ENCODE measurements at places on chromosomes 1 and 21.

DNA sequence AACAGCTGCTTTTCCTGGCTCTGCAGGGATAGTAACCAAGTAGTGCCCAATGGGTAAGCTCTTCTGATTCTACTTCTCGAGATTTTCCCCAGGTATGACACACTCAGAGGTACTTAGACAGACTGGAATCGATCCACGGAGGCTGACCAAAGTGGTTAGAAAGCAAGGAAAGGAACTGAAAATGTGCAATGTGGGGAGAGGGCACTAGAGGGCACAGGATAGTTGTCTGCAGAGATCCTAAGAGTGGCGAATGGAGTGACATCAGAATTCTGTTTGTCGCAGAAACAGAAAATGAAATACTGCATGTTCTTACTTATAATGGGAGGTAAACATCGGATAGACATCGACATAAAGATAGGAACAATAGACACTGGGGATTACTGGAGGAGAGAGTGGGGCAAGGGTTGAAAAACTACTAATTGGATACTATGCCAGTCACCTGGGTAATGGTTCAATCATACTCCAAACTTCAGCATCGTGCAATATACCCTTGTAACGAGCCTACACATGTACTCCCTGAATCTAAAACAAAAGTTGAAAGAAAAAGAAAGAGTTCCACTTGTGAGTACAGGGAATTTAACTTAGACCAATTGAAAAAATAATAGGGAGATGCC lies 23.3 kb downstream of the CYP2J2 start:
- no peak for DNase-seq

- DNase-seq: no peak
Measured at GRCh38 chr1:97084546-97084945, 363.0 kb downstream of the PTBP2 start.

- DNase-seq: no peak
Measured at GRCh38 chr1:181061487-181061886, 27.0 kb upstream of the IER5 start.

GRCh38 chr1:189874715-189875435 lies 602.8 kb downstream of the BRINP3 start:
- DNase-seq: no peak

DNA sequence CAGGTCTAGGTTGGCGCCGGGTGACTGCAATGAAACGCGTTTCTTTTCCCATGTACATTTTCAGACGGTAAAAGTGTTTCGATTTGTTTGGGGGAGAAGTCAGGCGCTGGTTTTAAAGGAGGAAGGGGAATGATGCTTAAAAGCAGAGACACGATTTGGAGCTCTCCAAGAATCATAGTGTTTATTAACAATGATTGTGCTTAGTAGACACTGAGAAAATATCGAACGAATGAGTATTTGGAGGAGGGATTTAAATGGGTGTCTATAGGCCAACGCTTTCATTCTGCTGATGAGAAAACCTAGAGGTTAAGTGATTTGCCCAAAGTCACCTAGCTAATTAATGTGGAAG lies 36.9 kb upstream of the JAK1 start:
- DNase-seq: no peak

GRCh38 chr1:26361605-26362122 lies 7.7 kb upstream of the CRYBG2 start:
- no peak for DNase-seq

- no peak for DNase-seq
Measured at GRCh38 chr1:19643121-19643520, 990 bp upstream of the NBL1 start.

GRCh38 chr1:145751491-145752037 lies 32.3 kb downstream of the CD160 start:
- DNase-seq: no peak

DNA sequence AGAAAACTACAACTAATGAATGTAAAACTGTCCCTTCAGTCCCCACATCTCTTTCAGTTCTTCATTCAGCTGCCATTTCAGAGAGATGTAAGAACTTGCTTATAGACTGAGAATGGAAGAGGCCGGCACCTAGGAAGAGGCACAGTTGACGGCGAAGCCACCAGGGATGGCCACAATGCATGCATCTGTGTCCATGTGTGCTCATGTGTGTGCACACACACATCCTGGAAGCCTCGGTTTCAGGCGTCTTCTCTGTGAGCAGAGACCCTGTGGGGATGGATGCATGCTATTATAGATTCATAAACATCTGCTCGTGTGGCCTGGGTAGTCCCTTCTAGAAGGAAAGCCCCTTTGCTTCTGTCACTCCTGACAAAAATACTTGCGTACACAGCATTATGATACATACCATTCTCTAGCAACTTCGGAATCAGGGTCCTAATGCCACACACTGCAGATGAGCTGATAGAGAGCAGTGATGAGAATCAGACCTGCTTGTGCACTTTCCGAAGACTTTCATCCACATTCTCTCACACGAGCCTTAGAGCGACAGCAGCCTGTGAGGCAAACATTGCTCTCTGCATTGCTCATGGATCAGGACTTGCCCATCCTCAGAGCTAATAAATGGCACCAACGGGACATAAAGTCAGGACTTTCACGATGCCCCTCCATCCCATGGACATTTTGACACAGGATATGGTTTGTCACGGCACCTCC lies 12.4 kb upstream of the GPR61 start:
- no peak for DNase-seq

- no peak for DNase-seq
Measured at GRCh38 chr1:227733751-227734545, 1.2 kb downstream of the JMJD4 start.

GRCh38 chr1:202649553-202650392 lies 60.5 kb downstream of the SYT2 start:
- DNase-seq: no peak

GRCh38 chr1:33599516-33600115 lies 127.2 kb downstream of the ZSCAN20 start:
- DNase-seq: no peak
